ENCODE measurements at places on chromosomes 2 and 18.

DNA sequence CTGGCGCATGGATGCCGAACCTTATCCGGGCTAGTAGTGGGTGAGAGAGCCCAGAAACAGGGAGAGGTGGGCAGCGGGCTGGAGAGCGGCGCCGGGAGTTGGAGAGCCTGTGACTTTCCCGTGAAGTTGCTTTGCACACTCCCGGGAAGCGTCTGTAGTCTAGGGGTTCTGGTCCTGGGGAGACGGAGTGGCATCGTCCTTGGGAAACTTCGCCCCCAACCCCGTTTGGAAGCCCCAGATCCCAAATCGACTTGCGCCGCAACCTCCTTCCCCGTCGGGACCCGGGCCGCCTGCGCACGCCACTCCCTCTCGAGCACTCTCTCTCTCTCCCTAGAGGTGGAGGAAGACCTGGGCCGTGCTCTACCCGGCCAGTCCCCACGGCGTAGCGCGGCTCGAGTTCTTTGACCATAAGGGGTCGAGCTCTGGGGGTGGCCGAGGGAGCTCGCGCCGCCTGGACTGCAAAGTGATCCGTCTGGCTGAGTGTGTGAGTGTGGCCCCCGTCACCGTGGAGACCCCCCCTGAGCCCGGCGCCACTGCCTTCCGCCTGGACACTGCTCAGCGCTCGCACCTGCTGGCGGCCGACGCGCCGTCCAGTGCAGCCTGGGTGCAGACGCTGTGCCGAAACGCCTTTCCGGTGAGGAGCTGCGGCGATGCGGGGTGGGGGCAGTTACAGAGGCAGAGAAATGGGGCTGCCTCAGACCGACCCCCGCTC is 456 bp downstream of the DOK1 start:
- no peak for DNase-seq

DNA sequence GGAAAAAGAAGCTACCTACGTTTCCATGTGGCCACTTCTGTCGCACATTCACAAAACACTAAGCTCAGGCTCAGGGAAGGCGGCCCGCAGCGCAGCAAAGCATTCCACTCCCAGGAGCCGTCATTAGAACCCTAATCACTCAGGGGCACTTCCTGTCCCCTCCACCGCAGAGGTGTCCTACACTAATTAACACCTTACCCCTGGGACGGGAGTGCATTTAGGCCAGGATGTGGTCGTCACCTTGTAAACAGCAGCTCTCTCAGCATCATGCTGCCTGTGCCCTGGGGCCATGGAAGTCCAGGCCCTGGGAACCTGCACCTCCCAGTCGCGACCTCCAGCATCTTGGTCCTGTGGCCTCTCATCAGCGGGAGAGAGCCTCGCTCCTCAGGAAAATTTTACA is 359.8 kb upstream of the SALL3 start:
- DNase-seq = no peak

GRCh38 chr2:49359721-49360406 is 205.5 kb upstream of the FSHR start:
- DNase-seq = no peak

DNA sequence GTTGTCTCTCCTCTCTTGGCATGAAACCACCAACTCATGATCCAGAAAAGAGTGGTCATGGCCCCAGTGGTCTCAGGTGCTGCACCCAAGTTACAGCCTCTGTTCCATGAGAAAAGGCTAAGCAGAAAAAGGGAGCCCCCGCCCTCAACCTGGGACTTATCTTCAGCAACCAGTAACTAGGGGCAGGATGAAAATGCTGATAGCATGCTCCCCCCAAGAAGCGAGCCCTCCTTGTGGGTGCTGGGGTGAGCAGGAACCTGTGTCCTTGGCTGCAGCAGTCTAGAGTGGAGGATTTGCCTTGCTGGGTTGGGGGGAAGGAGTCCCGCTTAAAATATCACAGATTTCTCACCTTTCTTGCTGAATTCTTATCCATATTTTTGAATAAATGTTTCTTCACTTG is 490.0 kb downstream of the SUCLG1 start:
- no peak for DNase-seq

- DNase-seq = no peak
Observed at GRCh38 chr2:14827226-14828023, 194.9 kb downstream of the LRATD1 start.

DNA sequence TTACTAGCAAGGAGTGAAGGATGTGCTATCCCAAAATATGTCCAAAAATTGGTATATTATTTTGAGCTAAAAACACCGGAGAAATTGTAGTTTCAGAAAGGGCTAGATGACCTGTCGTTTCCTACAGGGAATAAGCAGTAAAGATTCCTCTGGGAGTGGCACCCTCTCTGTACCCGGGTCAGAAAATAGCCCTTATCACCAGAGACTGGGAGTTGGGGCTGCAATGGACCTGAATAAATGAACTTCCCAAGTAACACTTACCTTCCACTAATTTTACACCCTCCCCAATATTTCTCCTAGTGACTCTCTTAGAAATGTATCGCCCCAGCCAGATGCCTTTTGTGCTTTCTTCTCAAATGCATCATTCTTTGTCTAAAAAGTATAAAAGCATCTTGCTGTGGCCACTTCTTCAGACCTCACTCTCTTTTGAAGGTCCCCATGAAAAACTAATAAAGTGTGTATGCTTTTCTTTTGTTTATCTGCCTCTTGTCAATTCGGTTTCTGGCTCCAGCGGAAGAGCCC is 734 bp upstream of the RMC1 start:
- no peak for DNase-seq

DNA sequence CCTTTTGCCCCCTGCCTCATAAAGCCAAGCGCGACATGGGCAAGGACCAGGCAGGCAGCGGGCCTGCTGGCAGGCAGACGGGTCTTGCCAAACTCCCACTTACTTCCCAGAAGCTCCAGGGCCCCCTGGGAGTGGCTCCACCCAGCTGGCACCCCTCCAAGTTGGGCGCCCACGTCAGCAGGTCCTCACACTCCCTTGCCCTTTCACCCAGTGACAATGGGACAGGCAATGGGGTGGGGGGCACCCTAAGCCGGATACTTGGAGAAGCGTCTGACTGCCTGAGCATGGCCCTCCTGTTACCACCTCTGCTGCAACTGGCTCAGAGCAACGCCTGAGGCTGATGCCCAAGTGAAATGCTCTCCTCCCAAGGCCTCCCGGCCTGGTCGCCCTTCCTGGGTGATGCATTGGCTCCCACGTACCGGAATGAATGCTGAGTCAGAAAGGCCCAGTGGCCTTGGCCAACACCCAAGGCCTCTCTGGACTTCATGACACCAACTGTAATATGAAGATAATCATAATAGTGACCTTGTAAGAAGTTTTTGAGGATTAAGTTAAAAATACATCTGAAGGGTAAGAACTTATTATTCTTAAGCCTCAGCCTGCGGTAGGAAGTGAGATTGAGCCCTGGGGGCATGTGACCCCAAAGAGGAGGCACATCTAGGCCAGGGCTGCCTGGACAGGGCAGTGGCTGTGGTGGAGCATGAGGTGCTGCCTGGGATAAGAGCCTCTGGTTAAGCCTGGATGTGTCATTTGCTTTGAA is 31.6 kb downstream of the KCNK3 start:
- no peak for DNase-seq

DNA sequence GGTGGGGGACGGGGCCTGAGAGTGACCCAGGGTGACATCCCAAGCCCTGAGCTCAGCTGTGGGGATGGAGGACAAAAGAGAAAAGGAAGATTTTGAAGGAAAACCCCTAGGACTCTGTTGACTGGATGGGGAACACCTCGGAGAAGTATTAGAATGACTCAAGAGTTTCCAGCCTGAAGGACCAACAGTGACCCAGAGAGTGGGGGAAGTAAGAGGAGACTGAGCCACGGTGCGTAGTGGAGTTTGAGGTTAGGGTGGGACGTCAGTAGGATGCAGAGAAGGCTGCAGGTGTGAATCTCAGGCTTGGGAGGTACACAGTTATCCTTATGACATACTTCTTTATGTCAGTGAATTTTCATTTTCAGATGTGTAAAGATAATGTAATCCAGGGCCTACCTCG is 119.5 kb downstream of the NCK2 start:
- no peak for DNase-seq

DNA sequence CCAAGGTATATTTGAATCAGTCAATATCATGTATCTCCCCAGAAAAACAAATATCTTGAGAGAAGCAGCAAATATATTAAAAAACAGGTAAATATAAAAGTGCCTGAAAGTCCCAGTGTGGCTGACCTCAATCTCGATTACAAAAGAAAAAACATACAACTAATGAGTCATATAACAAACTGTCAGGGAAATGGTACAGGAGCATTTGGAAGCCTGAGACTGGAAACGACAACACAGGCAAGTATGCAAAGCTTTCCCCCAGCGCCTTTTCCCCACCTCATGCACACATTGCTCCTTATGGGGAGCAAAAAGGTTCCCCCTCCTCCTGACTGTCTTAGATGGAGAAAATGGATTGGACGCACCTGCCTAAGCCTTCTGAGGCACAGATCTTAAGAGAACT is 230.7 kb downstream of the TMX3 start:
- no peak for DNase-seq
